ENCODE measurements at places on chromosomes 11 and 22.
A peak's percentile ranks its signal among the peaks of the same experiment; 100 is the strongest.

- DNase-seq: no peak
Measured at GRCh38 chr11:92061456-92062062, 163.1 kb upstream of the FAT3 start.

GRCh38 chr11:130737866-130738431 lies 178.3 kb downstream of the SNX19 start:
- no peak for DNase-seq

- no peak for DNase-seq
Measured at GRCh38 chr11:34898474-34898873, 17.7 kb downstream of the APIP start.

GRCh38 chr11:111573821-111574249 lies 28.4 kb upstream of the SIK2 start:
- DNase-seq: no peak

DNA sequence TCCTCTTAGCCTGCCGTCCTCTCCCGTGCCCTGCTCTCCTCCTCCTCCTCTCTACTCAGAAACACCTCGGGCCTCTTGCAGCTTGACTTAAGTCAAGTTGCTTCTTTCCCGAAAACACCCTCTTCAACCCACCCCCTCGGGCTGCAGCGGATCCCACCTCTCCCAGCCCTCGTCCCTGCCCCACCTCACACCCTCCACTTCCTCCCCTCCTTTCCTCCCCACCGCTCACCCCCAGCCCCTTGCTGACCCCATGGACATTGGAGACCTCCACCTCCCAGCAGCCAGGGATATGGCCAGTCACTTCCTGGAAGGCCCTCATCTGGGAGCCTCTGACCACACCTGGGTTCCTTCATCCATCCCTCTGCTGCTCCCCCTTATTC lies 8.5 kb upstream of the CYTH4 start:
- DNase-seq: no peak

DNA sequence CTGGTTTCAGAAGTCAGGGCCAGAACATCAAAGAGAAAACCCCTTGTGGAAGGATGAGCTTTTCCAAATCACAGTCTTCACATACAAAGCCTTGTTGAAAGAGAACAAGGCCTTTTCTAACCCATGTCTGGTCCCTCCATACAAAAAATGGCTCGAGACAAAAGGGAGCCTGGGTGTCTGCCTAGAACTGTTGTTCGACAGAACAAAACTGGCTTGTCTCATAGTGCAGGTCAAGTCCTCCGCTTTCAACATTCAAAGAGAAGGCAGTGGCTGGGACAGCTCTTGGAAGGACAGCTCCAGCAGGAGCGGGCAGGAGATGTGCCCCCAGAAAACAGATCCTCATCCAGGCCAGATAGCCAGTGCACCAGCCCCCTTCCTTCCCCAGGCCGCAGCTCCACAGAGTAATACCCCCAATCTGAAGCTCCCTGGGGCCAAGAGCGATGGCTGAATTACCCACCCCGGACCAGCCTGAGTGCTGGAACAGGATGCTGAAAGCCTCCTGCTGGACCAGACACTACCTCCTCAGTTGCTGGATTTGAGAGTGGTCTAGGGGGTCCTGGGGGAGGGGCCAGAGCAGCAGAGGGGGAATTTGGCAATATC lies 27.6 kb downstream of the USH1C start:
- DNase-seq: no peak

DNA sequence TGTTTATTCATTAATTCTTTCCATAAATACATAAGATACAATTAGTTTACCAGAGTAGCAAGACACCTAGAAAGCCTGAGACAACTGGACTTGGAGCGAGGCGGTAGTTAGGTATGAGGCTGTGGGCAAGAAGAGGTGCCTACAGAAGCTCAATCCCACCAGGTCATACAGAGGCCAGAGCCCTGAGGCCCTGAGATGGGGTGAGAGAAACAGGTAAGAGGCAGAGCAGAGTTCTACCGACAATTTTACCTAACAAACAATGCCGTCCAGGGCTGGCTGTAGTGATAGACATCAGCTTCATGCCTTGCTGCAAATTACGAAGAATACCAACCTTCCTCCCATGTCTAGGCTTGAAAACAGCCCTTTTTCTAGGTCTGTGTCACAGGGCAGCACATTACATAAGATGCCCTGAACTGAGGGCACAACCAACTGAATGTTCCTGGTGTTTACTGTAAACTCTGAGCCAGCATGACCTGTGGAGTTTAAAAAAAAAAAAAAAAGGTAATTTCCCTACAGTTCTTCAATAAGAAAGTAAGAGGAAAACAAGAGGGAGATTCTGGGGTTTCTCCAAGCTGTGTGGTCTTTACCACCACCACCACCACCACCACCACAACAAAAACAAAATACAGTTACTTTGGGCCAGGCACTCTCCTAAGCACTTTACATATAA lies 105.8 kb downstream of the GAB2 start:
- DNase-seq: peak; percentile 64

DNA sequence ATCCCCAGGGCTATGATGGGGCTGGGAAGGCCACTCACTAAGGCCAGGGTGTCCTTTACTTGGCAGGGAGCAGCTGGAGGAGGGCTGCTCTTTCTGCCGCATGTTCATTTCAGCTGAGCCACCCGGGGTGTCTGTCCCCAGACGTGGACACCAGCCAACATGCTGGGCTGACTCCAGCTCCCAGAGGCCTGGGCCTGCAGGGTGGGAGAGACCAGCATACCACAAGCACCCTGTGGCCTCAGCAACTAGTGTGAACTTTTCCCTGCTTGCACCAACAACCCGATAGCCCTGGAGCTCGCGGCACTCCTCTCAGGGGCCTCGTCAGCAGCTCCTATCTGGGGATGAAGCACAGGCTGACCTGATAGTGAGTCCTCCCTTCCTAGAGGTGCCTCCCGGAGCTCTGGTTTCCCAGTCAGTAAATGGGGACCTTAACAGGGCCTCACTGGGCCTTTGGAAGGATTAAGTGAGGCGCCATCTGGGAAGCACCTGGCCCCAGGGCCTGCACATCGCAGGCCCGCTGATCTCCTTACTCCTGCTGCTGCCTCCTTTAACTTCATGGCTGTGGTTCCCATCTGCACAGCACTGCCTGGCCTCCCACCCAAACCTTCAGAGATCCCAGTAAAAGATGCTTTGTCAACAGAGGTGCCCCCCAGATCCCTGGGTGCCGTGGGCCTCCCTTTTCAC lies 83.4 kb downstream of the GALNT18 start:
- DNase-seq: no peak

- no peak for DNase-seq
Measured at GRCh38 chr11:35365395-35365794, 54.0 kb downstream of the SLC1A2 start.

- DNase-seq: peak; percentile 80
Measured at GRCh38 chr22:49372530-49373288, 455.0 kb downstream of the BRD1 start.

DNA sequence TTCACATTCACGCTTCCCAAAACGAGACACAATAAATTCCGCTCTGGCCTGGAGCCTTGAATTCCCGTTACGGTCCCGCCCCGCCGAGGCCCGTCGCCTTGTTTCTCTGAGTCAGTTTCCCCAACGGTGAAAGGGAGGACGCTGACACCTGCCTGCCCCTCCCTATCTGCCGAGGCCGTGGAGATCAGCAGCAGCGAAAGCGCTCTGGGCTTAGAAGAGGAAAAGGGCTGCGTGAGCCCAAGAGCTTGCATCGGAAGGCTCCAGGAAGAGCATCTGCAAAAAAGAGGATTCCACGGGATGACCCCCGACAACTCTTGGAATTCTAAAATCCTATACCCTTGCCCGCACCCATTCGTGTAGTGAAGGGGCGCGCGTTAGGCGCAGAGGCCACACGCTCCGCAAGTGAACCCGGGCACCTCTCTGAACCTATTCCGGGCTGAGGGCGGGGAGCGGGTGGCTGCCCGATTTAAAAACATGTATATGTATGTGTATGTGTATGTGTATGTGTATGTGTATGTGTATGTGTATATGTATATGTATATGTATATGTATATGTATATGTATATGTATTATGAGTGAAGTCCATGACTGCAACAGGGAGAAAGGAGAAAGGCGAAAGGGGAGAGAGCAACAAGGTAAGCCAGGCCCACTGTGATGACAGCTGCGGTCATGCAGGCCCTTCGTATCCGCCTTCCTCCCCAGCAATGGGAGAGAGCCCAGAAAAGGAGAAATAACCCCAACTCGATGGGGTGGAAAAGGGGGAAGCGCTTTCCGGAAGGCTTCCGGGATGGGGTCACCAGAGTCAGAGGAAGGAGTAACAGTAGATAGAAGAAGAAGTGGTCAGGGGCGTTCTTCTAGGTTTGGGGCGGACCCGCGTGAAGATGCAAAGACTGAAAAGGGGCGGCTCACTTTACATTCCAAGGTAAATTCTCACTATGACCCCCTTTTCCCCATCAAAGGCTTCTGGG lies 948 bp upstream of the MRTFA start:
- DNase-seq: no peak

DNA sequence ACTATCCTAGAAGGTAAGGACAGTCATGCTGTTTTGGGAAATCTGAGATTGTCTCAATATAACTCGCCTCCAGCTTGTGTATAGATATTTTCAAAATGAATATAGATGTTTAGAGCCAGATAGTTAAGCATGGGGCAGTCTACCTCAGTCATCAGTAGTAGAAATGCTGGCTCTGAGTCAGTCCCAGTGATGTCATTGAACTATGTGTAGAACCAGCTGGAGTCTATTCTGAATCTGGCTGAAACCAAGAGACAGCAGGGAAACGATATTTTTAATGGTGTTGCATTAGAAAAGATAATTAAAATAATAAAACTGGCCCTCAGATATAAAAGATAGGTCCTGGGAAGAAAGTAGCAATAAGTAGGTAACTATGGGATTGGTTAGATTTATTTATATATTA lies 25.9 kb downstream of the PIWIL4 start:
- no peak for DNase-seq

GRCh38 chr11:108713076-108713790 lies 48.4 kb downstream of the DDX10 start:
- no peak for DNase-seq

DNA sequence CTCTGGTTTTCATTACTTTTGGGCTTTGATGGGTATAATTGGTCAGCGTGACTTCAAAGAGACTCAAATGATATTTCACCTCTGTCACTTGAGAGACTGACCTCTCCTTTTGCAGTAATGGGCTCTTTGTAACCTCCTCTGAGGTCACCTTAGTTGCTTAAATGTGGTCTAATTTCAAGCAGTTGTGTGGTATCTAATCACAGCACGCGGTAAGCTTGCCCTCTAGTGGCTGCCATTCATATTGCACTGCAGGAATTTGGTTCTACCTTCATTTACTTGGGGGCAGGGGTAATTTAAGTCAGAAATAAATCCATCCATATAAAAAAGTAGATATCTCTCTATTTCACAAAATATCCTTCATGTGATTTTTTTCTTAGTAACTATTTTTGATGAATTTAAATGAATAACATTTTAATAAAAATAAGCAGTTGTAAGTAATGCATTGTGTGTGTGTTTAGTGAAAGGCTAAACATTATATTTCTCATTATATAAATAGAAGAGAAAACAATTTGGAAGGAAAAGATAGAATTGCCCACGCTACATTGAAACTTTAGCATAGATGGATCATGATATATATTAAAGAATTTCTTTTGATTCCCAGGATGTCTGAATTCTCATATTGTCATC lies 55.0 kb upstream of the ANO3 start:
- peak; percentile 69 for DNase-seq

DNA sequence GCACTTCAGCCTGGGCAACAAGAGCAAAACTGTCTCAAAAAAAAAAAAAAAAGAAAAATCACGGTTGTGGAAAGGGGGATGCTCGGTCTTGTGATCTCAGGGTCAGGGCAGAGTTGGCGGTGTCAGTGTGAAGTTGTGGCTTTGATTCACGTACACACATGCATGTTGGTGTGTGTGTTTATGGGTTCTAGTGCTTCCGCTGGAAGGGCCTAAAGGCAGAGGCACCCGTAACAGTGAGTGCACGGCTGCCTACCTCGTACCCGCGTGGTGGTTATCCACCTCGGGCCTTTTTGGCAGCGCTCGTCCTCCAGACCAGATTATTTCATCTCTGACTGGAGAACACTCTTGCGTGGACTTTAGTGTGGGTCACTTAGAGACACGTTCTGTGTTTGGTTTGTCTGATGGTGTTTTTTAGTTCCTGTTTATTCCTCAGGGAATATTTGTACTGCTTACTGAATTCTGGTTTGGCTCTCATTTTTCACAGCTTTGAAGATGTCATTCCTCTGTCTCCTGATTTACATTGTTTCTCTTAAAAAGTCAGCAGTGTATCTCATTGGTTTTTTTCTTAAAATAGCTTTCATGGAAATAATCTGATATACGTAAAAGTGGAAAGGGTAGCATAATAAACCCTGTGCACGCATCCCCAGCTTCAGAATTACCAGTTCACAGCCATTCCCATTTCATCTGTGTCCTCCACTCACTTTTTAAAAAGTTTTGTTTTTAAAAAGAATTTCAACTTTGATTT lies 15.6 kb downstream of the ZBED4 start:
- DNase-seq: no peak

- no peak for DNase-seq
Measured at GRCh38 chr11:12079726-12080556, 30.4 kb upstream of the MICAL2 start.

GRCh38 chr11:100776212-100776896 lies 89.3 kb downstream of the ARHGAP42 start:
- DNase-seq: no peak

- DNase-seq: no peak
Measured at GRCh38 chr22:21753374-21754111, 17.9 kb upstream of the YPEL1 start.

DNA sequence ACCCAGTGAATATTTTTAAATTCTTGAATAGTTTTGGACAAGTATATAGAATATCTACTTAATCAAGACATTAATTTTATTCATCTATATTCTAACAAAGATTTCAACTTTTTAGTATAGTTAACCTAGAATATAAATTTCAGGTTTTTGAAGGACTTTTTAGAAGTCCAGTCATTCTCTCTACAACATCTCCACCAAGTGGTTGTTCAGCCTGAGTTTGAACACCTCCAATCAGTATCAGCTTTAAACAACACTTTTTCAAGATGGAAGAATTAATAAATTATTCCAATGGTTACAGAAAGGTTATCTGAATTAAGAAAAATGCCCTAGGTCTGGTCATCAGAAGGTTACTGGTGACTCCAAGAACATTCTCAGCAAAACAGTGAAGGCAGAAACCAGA lies 31.8 kb downstream of the EIF3M start:
- no peak for DNase-seq

DNA sequence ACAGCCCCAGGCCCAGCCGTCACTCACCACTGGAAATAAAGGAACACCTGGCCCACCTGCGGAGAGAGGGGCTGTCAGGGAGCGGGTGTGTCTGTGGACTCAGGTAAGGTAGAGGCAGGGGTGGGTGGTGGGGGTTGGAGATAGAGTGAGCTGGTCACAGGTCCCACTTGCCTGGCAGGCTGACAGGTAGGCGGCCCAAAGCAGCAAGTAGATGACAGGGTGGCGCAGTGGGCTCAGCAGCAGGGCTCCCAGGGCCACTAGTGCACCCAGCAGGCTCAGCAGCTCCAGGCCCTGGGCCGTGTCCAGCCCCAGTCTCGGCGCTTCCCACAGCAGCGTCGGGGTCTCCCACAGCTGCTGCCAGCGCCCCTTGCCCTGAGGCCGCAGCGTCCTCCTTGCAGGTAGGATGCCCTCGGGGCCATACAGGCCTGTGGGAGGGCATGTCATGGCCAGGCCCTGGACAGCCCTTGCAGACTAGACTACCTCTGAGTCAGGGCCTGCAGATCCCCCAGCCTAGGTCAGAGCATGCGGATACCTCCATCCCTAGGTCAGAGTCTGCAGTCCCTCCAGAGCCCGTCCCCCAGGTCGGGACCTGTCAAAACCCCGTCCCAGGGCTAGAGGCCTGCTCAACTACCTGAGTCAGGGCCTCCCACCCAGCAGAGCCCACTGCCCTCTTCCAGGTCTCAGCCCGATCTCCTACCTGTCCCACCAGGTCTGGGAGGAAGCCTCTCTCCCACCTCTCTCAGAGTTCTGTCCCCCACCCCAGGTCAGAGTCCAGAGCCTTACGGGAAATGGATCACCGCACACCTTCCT lies 686 bp downstream of the LMF2 start:
- DNase-seq: peak; percentile 68
